ENCODE measurements at places on chromosomes 4 and X. TPM values are rescaled to one million over a fixed set of nuclear protein-coding genes. Genes with fewer than 3 reads are reported as not detected.

Gene CSAG3
- total RNA-seq, result not detected

Gene PLXNA3
- 10.1 TPM for total RNA-seq

Gene DTHD1
- 0.48 TPM for total RNA-seq

Gene L1CAM
- total RNA-seq, result 1.8 TPM

GRCh38 chrX:131739823-131740222 is 195.9 kb downstream of the OR13H1 start:
- no peak for DNase-seq

- DNase-seq, result no peak
Observed at GRCh38 chrX:17826609-17827496, 34.2 kb downstream of the RAI2 start.

- no peak for DNase-seq
Observed at GRCh38 chrX:18003876-18004275, 142.8 kb upstream of the RAI2 start.

GRCh38 chr4:187157380-187157958 is 433.8 kb upstream of the FAT1 start:
- DNase-seq, result no peak

- no peak for DNase-seq
Observed at GRCh38 chr4:40856277-40856839, 106.6 kb downstream of the NSUN7 start.

- no peak for DNase-seq
Observed at GRCh38 chr4:102299354-102300107, 45.8 kb downstream of the SLC39A8 start.

DNA sequence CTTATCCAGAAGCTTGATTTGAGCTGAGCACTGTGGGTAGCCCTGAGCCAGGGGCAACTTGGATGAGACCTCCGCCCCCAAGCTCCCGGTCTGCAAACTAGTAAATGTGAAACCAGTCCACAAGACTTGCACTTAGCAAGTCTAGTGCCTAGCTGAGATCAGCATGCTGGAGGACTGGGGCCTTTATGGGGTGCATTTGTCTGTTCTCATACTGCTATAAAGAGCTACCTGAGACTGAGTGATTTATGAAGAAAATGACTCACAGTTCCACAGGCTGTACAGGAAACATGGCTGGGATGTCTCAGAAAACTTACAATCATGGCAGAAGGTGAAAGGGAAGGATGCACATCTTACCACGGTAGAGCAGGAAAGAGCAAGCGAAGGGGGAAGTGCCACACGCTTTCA is 42.1 kb upstream of the HOPX start:
- no peak for DNase-seq

DNA sequence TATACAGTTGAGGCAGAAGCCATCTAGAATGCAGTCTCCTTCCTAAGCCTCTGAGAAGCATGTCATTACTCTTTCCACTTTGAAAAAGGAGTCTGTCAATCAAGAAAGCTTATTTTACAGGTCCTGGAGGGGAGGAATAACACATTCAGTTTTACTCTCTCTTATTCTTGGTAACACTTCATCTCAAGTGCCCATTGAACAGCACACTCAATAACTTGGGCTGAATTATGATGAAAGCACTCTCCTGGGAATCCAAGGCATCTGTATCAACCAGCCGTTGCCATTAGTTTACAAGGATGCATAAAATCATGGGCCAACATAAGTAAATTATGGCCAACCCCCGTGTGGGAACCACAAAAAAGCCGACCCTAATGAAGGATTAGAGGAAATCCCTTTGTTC is 282.4 kb downstream of the C4orf33 start:
- DNase-seq, result no peak

DNA sequence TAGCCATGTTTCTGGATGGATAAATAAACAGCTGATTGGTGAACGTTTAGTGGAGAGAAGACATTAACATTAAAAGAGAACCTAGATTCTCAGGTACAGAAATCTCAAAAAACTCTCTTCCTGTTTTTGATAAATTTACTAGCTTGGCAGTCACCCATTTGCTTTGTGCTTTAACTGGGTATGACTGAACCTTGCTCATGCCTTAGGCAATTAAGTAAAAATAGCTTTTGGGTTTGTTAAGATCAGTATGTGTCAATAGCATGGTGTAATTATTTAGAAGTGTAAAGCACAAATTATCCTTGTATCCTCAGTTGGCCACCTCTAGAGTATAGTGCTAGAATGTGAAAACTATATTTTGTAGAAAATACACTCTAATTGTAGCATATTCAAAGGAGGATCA is 200.0 kb downstream of the CFAP299 start:
- DNase-seq, result no peak

- no peak for DNase-seq
Observed at GRCh38 chrX:134712272-134712671, 54.0 kb upstream of the PLAC1 start.

GRCh38 chr4:40240040-40240653 is 43.3 kb downstream of the RHOH start:
- DNase-seq, result no peak

DNA sequence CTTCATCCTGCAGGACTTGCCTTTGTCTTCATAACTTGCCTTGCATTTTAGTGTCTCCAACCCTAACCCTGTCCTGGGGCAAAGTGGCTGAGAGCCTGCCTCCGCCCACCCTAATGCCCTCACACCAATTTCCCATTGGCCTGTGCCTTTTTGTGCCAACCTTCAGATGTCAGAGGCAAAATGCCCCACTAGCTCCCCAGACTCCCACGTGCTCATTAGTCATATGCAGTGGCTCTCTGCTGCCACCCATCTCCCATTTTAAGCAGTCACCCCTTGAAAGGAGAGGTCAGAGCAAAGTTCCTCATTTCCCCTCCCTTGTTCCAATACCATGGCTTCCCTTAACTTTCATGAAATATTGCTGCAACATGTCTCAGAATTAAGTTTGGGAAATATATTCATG is 74.8 kb upstream of the PASD1 start:
- DNase-seq, result no peak

DNA sequence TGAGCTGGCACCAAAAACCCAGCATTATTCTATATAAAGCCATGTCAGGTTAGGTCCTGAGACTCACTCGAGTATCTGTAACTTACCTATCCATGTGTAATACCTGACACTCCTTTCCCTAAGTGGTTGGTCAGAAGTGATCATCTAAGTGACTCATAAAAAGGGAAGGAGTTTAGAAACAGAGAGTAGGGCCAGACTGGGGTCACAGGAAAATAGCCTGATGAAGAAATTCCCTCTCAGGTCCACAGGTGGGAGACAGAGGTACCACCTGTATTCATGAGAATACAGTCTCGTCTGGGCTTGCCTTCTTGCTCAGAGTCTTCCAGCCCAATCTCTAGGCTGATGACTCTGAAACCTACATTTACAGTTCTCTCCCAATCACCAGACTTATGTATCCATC is 161.8 kb upstream of the MAP3K15 start:
- no peak for DNase-seq

DNA sequence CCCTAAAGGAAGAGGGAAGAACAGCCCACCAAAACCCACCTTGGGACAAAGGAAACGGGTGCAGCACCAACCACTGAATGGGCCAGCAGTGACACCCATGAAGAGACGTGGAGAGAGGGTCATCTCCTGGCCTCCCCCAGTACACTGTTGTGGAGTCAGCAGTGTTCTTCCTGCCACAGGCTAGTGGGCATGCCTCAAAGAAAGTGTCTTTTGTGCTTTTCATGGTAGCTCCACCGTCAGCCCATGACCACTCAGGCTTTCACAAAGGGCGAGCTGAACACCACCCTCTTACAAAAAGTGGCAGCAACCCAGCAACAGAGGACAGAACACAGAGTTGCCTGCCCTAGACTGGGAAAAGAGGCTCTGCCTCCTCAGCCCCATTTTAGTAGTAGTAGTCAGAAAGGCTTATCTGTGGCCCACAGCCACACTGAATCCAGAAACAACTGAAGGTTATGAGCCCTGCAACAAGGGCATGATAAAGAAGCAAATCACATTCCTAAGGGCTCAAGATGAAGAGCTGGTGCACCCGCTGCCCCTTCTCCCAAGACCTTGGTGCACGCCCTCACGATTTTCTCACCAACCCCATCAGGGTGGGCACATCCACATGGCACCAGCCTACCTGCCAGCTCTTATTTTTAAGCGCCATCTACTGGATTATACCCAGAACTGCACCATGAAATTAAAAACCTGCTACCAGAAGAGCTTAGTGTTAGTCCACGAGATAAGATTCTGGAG is 53.1 kb downstream of the RAB28 start:
- no peak for DNase-seq

- no peak for DNase-seq
Observed at GRCh38 chr4:183989931-183990330, 84.8 kb downstream of the STOX2 start.

DNA sequence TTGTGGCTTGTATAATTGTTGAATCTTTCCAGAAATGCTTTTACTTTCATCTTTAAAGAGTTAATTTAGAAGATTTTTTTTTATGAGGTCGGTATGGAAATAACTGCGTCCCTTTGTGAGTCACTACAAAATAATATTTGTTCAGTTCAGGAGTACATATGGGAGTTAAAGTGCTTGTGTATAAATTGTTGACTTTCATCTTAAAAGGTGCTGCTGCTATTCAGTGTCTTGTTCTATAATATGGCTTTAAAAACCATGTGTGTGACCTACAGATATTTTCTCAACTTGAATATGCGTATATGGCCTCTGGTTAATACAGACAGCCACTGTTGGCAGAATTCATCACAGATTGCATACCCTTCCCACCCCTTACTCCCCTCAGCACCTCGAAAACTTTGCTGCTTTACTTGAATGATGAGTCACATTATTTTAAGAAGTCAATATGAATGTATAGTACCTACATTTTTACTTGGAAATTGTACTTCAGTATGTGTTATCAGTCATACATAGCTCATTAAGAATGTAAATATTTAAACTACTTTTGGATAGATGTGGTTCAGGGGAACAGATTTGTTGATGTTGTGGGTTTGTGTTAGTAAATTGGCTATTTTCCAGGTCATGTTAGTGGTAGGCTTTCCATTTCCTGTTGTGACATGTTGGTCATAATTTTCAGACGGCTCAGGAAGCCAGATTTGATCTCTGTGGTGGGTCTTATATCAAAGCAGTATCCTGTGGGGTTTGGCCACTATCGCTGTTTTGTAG is 1.5 kb downstream of the CLCN3 start:
- DNase-seq, result no peak

- no peak for DNase-seq
Observed at GRCh38 chr4:108619372-108620100, 840 bp upstream of the RPL34 start.

- no peak for DNase-seq
Observed at GRCh38 chr4:90293320-90293719, 166.1 kb downstream of the CCSER1 start.

GRCh38 chr4:146143888-146144287 is 31.6 kb upstream of the LSM6 start:
- no peak for DNase-seq

DNA sequence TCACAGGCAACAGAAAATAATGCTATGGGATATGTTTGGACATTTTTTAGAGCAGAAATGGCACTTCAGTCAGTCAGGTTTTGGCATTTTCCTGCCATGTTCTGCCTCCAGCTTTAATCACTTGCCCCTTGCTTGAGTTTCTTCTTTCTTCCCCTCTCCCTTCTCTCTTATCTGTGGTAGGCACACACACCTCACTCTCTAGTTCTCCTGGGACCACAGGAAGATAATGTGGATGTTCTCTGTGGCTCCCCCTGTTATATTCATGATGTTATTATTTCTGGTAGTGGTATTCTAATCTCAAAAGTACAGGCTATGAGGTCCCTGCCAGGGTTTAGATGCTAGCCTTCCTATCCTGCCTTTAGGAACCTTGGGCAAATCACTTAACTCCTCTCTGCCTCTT is 5.2 kb downstream of the HADH start:
- DNase-seq, result no peak

DNA sequence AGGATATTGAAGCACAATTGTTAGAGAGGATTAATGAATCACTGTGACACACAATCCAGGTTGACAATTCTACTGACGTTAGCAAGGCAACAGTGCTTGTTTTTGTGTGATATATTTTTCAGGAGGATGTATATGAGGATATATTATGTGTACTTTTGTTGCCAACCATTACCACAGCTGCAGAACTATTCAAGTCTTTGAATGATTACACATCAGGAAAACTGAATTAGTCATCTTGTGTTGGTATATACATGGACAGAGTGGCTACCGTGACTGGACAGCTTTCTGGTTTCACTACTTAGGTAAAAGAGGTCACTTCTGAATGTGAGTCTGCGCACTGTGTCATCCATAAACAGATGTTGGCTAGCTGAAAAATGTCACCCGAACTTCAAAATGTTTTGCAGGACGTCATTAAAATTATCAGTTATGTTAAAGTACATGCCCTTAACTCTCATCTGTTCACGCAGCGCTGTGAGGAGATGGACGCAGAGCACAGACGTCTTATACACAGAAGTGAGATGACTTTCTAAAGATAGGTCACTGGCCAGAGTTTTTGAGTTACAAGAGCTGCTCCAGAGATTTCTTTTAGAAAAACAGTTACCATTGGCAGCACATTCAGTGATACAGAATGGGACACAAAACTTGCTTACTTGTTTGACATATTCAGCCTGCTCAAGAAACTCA is 69.0 kb downstream of the MRPL1 start:
- no peak for DNase-seq

DNA sequence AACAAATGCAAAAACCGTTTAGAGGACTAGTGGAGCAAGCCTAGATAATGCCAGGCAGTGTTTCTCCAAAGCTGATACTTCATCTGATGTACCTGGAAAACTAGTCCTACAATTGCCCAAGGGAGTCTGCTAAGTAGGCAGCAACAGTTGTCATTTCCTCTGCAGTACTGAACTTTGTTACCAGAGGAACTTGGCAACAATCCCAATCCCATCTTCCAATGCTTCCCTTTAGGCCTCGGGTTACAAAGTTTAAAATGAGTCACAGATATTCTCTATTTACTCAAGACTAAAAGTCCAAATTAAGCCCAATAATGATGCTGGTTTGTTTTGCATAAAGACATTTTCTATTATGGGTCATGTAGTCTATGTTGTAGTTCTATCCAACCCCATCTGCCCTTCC is 120.0 kb upstream of the GLRA2 start:
- no peak for DNase-seq

DNA sequence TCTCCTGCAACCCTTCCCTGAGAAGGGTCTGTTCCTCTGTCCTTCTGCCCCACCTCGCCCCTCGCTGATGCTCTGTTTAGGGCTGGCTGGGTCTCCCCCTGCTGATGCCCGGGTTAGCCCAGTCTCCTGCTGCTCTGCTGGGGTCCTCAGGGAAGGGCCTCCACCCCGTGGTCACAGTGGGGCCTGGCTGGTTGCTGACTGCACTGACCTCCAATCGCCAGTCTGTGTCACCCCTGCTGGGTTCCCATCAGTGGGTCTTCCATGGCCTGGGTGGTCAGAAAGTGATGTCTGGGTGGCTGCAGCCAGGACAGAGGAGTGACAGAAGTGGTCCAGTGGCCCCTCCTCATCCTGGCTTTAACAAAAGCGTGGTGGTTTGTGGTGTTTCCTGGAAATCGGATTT is 44.7 kb downstream of the EVC start:
- no peak for DNase-seq

GRCh38 chr4:173535957-173536356 is 5.9 kb upstream of the HAND2 start:
- no peak for DNase-seq

GRCh38 chr4:112316360-112316759 is 19.2 kb downstream of the ALPK1 start:
- DNase-seq, result no peak

- no peak for DNase-seq
Observed at GRCh38 chr4:175309041-175309440, 390.9 kb downstream of the ADAM29 start.
